ENCODE measurements at places on chromosomes 6 and 20.

DNA sequence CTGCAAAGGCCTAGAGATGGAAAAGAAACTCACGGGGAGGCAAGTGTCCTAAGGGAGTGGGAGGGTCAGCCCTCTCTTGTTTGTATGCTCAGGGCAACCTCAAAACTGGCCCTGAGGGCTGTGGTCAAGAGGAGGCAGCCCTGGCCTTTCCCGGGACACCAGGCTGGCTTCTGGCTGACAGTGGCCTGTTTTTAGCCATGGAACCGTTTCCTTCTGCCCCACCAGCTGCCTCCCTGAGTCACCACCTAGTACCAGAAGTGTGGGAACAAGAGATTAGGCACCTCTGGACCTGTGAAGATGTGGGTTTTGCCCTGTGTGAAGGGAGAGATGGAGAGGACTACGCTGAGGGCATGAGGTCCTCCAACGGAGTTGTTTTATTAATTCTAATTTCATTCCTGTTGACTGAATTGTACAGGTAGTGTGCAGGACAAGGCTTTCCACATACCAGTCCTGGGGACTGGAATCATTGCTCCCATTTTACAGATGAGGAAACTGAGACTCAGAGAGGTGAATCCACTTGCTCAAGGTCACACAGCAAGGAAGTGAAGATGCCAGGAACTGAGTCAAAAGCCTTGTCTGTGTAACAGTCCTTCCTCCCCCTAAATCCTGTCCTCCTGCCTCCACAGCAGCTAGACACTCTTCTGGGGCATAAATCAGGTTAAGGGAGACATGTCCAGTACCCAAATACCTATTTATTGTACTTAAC lies 5.5 kb downstream of the FOXS1 start:
- DNase-seq, result no peak

GRCh38 chr20:18395544-18395943 lies 71.3 kb downstream of the DZANK1 start:
- no peak for DNase-seq

- no peak for DNase-seq
These were observed 64.9 kb downstream of the LAMA4 start for GRCh38 chr6:112189494-112189893.

- DNase-seq, result no peak
These were observed 1.5 kb downstream of the SLC29A1 start for GRCh38 chr6:44224965-44225305.

DNA sequence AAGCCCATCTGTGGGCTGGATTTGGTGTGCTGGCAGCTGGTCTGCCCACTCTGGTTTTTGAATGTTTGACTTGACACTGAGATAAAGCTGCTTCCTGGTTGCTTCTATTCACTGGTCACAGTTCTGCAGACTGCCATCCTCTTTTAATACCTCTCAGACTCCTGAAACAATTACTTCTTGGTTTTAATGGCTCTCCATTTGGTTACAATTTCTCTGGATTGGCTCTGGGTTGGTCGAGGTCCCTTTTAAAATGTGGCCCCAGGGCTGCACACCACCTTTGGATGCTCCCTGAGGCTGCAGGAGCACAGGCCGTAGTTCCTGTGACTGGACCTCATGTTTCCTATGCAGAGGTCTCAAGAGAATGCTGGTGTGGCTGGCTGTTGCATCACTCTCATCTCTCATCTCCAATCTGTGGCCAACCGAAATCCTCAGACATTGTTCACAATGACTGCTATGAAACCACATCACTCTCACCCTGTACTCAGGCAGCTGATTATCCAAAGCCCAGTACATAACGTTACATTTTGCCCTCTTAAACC lies 98.5 kb downstream of the INSM1 start:
- no peak for DNase-seq

Data from tibial artery (tissue), 4 donors.